Mucosa of descending colon (tissue), 3 donors: ENCODE measurements at places on chromosomes 7 and 10. TPM values are rescaled to one million over a fixed set of nuclear protein-coding genes. Genes with fewer than 3 reads are reported as not detected.

DNA sequence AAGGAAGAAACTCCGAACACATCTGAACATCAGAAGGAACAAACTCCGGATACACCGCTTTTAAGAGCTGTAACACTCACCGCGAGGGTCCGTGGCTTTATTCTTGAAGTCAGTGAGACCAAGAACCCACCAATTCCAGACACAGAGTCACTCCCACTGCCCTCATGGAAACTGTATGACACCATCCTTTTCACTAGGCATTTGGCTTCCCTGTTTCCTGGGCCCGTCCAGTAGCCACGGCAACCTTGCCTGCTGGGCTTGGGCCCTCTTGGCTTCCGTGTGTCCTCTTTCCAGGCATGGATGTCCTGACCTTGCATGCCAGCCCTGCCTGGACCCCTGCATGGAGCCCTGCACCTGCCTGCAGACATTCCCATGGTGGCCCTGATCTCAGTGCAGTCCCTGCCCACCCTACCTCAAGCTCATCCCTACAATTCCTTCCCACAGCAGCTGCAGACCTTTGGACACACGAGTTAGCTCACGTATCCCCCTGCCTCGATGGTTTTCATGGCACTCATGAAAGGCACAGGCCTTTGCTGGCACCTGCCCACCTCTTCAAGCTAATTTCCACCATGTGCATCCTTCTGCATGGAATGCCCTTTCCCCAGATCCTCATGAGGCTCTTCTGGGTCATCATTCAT, 6.7 kb downstream of the SH2D4B start:
- DNase-seq, result no peak

GRCh38 chr7:153193144-153193595, 433.6 kb downstream of the ACTR3B start:
- DNase-seq, result peak; percentile 2

DNA sequence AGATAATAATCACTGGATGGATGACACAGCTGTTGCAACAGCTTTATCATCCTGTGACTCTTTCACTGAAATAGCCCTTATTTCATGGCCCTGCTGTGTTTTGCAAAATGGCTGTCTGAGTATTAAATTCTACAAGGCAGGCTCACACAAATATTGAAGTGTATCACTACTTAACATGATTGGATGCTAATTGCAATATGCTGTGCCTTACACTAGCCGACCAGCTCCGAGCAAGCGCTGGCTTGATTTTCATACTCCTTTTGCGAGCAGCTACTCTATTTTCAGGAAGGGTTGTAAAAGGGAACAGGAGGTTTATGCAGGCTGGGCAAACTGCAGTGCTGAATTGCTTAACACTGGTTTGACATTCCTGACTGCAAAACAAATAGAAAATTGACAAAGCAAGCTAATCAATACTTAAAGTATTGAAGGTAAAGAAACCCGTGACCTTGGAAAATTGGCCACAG, 121.6 kb downstream of the CACNB2 start:
- DNase-seq, result no peak

DNA sequence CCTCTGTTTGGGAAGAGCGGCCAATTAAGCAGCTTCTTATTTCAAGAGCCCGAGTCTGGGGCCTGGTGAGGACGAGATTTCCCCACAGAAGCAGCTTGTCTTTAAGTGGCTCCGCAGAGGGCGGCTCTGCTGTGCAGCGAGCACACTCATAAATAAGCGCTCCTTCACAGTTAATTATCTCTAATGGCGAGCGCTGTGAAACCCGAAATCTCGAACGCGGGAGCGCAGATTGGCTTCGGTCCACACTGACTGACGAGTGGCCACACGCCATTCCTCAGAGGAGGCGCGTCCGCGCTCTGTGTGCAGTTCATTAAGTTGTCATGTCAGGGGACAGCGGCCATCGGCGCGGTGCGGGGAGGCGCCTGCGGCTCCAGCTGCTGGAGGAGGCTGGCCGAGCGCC, 560.9 kb downstream of the DNAJB6 start:
- DNase-seq, result no peak

- no peak for DNase-seq
Observed at GRCh38 chr7:12233175-12233574, 22.1 kb downstream of the TMEM106B start.

DNA sequence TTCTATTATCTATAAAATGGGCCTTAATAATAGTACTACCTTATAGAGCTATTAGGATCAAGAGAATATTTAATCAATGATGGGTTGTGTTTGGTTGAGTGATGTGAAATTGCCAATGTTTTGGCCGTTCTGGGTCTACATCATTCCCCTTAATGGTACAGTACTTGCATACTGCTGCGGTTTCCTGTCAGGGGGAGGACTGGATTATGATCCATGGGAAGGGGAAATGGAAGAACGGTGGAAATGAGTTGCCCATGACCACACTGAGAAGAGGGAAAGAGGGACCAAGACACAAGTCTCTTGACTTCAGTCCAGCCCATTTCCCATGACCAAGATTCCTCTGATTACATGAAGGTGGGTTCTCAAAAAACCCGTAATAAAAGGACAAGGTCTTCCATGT, 999 bp upstream of the MRPS24 start:
- DNase-seq, result no peak

- no peak for DNase-seq
Observed at GRCh38 chr10:32332299-32332750, 14.6 kb downstream of the EPC1 start.

GRCh38 chr7:128714701-128715495, 24.3 kb upstream of the CALU start:
- DNase-seq, result no peak

DNA sequence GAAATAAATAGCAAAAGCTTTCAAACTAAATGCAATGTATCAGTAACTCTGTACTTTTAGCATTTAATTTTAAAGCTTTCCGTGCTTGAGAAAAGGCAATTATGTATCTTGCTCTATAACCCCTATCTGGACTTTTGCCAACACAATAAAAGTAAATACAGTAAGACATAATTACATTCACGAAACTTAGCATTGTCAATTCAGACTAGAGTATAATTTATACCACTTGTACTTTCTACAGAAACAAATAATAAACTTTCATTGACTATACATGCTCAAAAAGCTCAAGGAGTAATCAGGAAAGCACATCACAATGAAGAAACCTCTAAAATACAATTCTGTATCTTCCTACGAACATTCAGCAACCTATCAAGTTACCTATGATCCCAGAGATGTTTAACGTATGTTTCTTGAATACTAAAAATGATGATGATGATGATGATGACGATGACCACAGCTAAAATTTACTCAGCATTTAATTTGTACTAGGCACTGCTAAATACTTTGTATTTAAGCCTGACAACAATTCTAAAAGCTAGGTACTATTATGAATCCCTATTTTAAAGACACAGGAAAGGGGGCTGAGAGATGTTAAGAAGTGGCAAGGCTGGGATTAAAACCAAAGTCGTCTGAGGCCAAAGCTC, 44.9 kb downstream of the MINDY3 start:
- no peak for DNase-seq

DNA sequence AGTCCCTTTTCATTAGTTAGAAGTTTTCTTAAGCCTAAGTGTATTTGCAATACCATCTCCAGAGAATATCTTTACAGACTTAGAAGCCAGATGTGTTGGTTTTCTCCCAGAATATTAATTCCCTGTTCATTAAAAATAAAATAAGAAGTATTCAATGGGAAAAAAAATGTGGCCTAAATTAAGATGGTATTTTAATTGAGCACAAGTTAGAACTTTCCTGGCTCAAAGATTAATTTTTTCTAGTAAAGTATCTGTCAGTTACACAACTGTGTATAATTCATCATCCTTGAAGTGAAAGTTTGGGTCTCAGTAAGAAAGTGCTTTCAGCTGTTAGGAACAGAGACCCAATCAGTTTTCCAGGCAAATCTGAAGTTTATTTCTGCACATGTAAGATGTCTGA, 1179.5 kb upstream of the C7orf33 start:
- DNase-seq, result no peak

DNA sequence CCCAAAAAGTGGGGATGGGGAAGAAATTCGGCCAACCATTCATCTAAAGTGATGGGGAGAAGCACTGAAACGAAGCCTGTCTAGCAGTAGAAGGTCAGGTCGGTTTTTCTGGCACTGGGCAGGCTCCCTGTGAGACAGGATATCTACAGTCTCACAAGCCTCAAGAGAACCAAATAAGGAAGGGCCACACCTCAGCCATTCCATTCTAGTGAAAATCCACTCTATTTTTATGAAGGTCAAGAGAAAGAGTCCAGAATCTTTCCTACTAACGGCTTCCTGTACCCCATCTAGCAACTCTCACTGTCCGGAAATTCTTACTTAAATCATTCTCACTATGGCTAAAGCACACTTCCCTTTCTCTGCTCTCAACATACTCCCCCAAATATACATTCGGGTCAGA, 267.1 kb downstream of the PRPF18 start:
- DNase-seq, result no peak

DNA sequence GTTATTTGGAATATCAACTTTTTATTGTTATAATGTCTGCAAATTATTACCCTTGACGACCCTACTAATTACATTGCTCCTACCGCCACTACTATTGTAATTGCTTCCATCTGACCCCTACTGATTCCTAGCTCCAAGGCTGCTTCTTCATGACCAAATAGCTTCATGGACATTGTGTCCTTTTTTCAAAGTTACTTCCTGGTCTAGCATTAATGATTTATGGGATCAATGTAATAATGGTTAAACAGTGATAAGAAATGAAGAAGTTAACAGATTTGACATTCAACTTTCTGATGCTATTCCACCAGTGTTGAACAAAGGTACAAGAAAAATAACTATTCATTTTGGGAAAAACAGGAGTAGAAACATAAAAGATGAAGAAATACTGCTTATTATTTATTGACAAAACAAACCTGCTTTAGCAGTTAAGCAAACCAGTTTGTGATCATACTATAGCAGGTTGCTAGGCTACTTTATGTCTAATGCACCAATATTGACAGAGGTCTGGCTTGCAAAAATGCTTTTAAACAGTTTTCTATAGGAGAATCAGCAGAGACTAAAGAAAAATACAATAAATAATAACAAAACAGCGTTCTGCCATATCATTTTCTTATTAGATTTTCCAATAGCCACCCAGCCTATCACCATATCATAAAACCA, 125.8 kb downstream of the PCLO start:
- no peak for DNase-seq

DNA sequence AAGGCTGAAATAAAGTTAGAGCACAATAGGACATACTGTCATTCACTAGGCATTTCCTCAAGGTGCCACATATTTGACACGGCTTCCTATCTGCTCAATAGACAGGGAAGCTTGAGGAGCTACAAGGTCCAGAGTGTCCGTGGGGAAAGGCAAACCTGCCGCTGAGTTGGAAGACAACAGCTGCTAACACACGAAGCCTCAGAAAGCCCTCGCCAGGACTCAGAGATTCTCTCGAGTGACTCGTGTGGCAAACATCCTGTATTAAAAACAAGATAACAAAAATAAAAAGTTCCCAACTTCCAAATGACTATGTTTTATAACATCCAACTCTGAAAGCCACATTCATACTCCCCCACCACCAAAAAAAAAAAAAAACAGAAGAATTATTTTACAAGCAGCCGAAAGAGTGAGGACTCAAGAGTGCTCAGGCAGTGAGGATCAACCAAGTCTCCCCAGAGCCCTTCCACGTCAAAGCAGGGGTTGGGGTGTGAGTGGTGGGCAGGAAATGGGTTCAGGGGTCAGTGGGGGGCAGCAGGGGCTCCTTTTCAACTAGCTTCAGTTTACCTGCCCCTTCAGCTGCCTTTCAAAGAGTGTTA, 67.6 kb downstream of the STK17A start:
- no peak for DNase-seq

DNA sequence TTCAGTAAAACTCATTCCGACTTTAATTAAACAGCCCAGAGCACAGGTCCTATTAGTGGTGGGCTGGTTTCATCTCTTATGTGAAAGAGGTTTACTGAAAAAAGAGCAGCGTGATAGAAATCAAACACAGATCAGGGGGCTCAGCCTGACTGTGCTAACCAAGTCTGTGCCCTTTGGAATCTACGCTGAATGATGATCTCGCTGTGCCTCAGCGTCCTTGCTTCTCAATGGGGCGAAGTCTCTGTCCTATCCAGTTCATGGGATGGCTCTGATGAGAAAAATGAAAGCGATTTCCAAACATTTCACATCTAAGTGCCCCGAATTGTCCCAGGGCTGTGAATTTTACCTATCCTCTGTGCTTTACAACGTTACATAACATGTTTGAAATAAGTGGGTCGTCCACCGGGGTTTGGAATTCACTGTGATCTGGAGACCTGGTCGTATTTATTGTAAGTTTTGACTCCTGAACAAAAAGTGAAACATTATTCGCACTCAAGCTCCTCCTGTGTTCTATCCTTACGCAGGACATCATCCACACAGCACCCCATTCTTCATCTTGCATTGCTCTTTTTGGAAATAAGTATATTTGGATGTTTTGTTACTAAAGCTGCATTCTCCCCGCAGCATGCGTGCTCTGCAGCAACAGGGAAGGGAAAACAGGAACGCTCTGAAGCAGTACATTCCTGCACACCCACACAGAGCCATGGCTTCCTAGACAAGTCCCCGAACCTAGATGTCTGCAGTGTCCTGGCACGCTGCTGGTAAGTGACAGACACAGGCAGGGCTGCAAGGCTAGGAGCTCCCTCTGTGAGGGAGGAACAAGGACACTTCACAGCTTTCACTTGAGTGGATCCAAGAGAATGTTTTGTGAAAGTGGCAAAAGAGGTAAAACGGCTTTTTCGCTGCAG, 83.5 kb downstream of the SLC37A3 start:
- no peak for DNase-seq

- DNase-seq, result no peak
Observed at GRCh38 chr7:26368542-26368941, 76.9 kb downstream of the SNX10 start.

DNA sequence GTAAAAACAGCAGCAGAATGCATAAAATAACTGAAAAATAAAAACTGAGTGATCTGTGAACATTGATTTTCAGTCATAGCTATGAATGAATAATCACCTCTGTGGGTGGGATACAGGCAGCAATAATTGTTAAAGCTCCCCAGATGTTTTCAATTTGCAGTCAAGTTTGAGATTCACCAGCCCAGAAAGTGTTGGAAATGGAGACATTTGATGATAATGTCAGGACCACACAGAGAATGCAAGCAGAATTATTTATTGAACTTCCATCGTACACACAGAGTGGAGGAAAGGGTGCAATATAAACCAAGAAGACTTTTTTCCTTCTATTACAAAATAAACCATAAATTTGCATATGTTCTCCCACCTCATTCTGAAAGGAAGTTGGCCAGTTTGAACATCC, 601.7 kb downstream of the ANKRD7 start:
- DNase-seq, result no peak

GRCh38 chr10:30043476-30044270, 15.7 kb downstream of the JCAD start:
- no peak for DNase-seq

DNA sequence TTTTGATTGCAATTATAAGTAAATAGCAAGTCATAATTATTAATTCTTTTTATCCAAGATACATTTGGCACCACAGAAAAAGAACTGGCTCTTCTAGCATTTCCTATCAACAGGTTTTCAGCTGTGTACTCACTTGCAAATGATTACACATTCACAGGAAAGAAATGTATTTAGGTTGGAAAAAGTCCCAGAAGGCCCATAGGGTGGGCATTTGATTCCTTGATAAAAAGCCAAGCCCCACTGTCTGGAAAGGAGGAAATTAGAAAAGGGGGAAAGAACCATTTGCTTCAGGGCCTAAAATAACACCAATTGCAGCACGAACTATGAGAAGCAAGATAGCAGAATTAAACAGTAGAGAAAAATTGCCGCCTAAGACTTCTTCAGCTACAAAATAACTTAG, 80.8 kb upstream of the COL1A2 start:
- DNase-seq, result no peak

NUTM2B gene
- total RNA-seq, result 0.87 TPM

HOXA7 gene
- 27.9 TPM for total RNA-seq

DMBT1 gene
- 408 TPM for total RNA-seq

PHYHIPL gene
- 3.1 TPM for total RNA-seq

EEPD1 gene
- total RNA-seq, result 16.3 TPM

OR2A42 gene
- total RNA-seq, result 0.32 TPM

ZCWPW1 gene
- total RNA-seq, result 2.3 TPM

MRLN gene
- total RNA-seq, result not detected
